Activated CD4-positive, alpha-beta T cell treated with anti-CD3 and anti-CD28 coated beads, Interleukin-2, amount 10 ng/mL, durations not matched to agents 7 days and 5 days (primary cell): ENCODE measurements at places on chromosomes 5 and 9. TPM values are rescaled to one million over a fixed set of nuclear protein-coding genes. Genes with fewer than 3 reads are reported as not detected.
A peak's percentile ranks its signal among the peaks of the same experiment; 100 is the strongest.

DNA sequence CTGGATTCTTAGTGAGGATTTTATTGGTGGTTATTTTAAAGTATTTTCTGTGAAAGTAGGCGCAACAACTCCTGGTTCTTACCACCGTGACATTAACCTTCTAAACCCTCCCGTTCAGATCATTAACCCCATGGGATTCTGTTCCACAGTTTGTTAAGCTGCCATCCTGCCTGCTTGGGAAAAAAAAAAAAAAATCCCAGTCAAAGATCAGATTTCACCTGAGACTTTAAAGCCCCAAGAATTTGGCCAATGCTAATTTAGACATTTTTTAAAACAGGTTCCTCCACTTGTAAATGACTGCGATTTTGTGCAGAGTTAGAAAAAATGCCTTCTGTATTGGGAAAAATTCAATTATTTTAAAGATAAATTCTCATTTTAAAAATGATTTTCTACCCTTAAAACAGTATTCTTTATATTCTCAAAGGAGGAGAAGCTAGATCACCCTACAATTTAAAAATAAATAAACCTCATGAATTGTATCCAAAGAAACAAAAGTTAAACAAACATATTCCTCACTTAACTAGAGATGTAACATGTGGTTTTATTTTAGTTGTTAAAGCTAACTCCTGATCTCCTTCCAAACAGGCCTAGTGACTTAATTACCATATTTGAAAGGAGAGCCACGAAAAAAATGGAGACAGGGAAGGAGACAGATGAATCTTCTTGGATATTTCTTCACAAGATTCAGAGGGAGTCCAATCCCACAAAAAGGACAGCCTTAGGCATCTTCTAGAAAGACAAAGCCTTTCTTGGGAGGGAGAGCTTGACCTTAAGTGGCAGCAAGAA is 93.1 kb upstream of the IFNK start:
- H3K36me3 ChIP-seq, result no peaks in the 10 kb centered on the region
- no peak overlapping the region for H3K4me3 ChIP-seq
- H3K4me1 ChIP-seq, result peaks cover 11% of the 10 kb centered on the region
- H3K27ac ChIP-seq, result no peak overlapping the region
- no peak for DNase-seq

DNA sequence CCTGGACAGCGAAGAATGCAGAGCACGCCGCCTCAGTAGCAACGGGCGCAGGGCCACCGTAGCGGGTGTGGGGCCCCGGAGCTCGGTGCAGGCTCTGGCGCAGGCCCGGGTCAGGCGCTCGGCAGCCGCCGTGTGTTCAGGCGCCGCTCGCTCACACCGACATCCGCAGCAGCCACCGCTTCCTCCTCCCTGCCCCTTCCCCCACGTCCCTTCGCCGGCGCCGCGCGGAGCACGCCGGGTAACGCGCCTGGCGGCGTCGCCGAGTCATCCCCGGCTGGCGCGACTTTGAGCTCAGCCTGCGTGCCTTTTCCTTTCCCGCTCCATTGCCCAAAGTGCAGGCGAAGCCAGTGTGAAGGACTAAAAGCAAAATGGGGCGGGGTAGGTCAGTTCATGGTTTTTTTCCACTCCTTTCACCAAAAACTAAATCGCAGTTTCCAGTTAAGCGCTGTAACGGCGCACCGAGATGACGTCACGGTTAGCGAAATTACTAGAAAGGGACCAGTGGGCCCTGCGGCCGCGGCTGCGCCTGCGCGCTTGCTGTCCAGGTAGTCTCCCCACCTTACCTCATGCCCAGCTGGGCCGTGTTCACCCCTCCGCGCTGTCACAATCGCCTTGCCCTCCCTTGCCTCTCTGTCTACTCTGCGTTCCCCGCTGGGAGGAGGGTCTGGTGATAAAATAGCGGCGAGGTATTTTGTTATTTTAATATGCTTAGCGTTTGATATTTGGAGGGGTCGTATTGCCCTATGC is at the start of gene UBQLN1:
Gene UBQLN1, minus strand, starts transcription at position 191 of the 747 bp plus-strand sequence. CDS start 279 bp downstream, outside the sequence.
- H3K4me3 ChIP-seq, result peak within 1 kb of the TSS; percentile 85
- H3K36me3 ChIP-seq, result peaks cover 18% of the 10 kb centered on the region
- no peaks in the 10 kb centered on the region for H3K27me3 ChIP-seq

- H3K4me3 ChIP-seq, result no peak overlapping the region
- H3K4me1 ChIP-seq, result no peaks in the 10 kb centered on the region
- no peak overlapping the region for H3K27ac ChIP-seq
- no peaks in the 10 kb centered on the region for H3K36me3 ChIP-seq
- DNase-seq, result no peak
- H3K27me3 ChIP-seq, result no peaks in the 10 kb centered on the region
Measured at GRCh38 chr5:19690978-19691377, 297.0 kb downstream of the CDH18 start.

DNA sequence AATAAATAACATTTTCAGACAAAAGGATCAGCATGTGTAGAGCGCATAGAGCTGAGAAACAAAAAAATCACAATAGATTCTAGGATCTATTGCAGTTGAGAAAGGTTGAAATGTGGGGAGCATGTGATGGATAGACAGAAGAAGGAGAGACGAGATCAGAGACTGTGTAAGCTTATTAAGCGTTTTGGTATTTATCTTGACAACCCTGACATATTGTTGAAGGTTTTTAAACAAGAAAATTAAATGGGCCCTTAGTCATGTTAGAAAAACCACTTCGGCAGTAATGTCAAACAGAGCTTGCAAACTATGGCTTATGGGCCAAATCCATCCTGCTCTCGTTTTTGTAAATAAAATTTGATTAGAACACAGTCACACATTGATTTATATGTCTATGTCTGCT is 200.5 kb upstream of the KLF4 start:
- no peaks in the 10 kb centered on the region for H3K36me3 ChIP-seq
- no peak overlapping the region for H3K27ac ChIP-seq
- no peaks in the 10 kb centered on the region for H3K27me3 ChIP-seq
- DNase-seq, result no peak

Gene SPATA31C2
- not detected for total RNA-seq

Gene SV2C
- total RNA-seq, result 0.10 TPM

Gene SPAAR
- not detected for total RNA-seq

Gene SPTAN1
- 383 TPM for total RNA-seq
